NCI-H2227 treated with DMSO at 0.1 percent for 48 hours (cell line): ENCODE measurements at places on chromosomes 3 and 15.

GRCh38 chr3:23797491-23797890 lies 8.3 kb upstream of the UBE2E1 start:
- DNase-seq = no peak

DNA sequence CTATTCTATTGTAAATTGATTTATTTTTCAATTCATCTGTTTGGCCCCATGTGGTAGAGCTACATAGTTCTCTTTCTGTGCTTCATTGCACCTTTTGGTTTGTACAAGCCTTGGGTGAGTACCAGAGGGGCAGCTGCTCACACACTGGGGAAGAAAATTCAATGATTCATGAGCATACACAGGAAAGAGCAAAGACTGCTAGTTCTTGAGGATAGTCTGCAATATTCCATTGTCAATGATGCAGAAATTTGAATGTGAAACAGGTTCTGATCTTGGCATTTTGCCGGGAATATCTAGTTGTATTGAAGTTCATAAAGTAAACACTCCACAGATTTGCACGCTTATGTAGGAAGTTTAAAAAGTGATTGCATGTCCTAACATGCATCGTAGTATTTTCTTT lies 304.6 kb downstream of the NAALADL2 start:
- DNase-seq = no peak

DNA sequence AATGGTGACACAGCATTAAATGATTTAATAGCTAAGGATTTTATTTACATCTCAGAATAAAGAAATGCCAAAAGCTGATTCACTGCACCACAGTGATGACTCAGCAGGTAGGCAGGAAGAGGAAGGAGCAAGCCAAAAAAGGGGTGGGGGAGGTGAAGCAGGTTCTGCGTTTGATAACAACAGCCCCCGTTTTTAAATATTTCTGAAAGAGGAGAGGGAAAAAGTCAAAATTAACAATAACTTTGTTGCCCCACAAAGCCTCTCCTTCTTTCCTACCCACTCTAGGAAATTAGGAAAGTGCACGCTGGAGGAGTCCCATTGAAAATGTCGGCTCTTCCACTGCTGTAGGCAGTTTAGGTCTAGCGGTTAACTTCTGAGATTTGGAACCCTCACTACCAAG lies 9.9 kb upstream of the CCDC54 start:
- DNase-seq = no peak

- no peak for DNase-seq
Measured at GRCh38 chr3:21944251-21944650, 193.2 kb upstream of the ZNF385D start.

GRCh38 chr3:194318511-194319161 lies 32.5 kb downstream of the CPN2 start:
- no peak for DNase-seq

GRCh38 chr15:28246605-28247004 lies 75.4 kb downstream of the HERC2 start:
- no peak for DNase-seq

DNA sequence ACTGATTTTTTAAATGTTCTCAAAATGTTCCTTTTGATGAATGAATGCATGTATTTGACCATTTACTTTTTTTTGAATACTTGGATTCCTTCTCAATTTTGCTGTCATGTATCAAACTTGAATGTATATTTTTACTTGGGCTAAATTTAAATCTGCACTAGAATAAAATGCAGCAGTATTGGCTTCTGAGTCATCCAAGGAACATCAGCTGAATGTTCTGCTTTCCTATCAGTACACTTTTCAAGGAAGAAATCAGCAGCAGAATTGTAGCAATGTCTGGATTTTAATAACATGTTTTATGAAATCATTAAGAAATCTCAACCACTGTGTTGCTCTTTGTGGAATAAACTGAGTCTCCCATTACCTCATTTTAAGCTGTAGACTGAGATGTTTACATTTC lies 57.0 kb upstream of the COL6A6 start:
- no peak for DNase-seq

DNA sequence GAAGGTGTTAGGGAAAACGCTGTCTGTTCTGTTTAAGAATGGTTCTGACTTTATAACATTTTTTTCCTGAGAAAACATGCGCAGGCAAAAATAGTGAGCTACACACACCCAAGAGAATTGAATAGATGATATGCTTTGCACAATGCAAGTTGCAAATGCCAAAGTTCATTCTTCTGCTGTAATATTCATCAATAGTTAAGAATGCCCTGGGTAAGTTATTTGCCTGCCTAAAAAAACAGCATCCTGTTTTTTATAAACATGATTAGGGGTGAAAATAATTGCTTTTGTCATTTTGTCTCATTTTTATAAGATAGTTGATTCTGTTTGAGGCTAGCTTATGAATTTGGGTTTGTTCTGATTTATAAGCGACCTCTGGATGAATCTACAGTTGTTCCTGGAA lies 99.4 kb downstream of the DTWD1 start:
- DNase-seq = no peak

DNA sequence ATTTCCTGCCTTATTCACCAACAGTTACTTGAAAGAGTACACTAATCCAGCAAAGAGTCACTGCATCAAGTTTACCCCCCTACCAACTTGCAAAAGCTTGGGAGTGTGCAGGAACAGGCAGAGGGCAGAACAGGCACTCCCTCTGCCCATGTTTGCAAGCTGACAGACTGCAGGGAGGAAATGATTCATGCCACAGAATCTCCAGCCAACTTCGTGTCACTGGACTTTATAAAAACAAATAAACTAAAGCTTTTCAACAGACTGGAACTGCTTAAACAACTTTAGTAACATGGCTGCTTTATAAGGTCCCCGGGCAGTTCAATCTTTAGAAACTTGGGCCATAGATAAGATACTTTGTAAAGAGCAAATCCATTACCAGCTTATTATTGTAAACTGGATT lies 129.5 kb downstream of the THRB start:
- DNase-seq = no peak

- DNase-seq = peak; percentile 20
Measured at GRCh38 chr15:94026458-94027304, 204.7 kb upstream of the MCTP2 start.

- DNase-seq = no peak
Measured at GRCh38 chr15:90419738-90420406, 31.8 kb downstream of the IQGAP1 start.

DNA sequence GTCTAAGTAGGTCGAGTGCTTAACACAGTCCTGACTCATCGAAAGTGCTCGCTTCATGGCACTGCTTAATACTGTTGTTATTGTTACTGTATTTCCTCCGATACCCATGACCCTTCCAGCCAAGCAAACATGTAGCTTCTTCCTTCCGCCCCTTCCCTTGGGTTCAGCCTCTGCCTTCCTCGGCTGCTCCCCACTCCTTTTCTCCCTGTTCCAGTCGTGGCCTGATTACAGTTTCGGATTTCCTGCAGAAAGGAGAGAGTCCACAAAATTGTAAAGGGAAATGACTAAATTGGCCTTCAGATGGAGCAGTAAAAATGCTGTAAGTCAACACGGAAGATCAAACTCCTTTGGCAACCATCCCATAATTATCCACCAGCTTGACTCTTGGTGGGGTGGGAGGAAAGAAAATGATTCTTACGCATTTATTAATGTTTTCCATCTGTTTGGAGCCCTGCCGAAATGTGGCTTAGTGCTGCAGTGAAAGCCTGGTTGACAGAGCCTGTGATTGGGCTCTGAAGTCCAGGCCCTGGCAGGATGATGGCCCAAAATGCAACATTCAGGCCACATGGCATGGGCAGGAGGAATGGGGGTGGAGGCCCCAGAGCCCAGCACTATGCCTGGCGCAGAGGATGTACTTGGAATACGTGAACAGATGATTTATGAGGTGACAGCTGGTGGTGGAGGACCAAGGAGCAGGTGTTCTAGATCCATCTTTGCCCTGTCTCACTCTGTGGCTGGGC lies 37.6 kb downstream of the FAM3D start:
- DNase-seq = no peak

DNA sequence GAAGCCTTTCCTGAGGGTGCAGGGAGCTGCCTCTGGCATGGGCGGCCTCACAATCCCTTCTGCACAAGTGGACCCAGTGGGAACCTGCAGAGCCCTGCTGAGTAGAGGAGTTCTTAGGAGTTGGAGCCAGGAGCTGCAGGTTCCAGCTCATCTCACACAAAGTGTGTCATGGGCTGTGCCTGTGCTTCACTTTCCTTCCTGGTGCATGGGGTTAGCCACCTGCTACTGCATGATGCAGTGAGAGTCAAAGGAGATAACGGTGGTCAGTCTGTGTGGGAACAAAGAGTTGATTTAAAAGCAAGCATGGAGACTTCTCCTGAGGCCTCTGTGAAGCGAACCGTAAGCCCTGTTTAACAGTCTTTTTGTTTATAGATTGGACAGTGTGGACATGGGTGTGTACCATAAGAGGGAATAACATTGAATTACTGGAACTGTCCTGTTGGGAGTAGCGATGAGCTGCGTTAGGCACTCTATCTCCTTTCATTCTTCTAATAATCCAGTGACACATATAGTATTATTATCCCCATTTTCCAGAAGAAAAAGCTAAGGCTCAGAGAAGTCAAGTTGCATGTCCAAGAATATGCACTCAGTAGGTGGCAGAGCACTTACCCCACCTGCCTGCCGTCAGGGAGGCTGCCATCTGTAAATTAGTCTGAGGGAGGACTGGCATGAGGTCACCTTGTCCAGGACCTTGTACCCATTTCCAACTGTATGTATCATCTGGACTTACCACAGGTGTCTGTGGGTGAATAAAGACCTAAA lies 68.7 kb upstream of the PRR23C start:
- DNase-seq = no peak

GRCh38 chr3:64898941-64899340 lies 211.1 kb upstream of the ADAMTS9 start:
- no peak for DNase-seq

- no peak for DNase-seq
Measured at GRCh38 chr3:195005251-195005620, 265.7 kb downstream of the XXYLT1 start.

- peak; percentile 38 for DNase-seq
Measured at GRCh38 chr3:18351823-18352744, 73.1 kb downstream of the SATB1 start.

- DNase-seq = no peak
Measured at GRCh38 chr15:87761736-87762509, 494.6 kb downstream of the NTRK3 start.

- no peak for DNase-seq
Measured at GRCh38 chr3:124273651-124274050, 281.7 kb upstream of the ROPN1 start.

GRCh38 chr3:195405651-195406050 lies 37.2 kb downstream of the ACAP2 start:
- DNase-seq = no peak

GRCh38 chr15:69576035-69576526 lies 123.5 kb downstream of the RPLP1 start:
- DNase-seq = no peak

- DNase-seq = peak; percentile 66
Measured at GRCh38 chr3:56251343-56251945, 216.8 kb downstream of the ERC2 start.

DNA sequence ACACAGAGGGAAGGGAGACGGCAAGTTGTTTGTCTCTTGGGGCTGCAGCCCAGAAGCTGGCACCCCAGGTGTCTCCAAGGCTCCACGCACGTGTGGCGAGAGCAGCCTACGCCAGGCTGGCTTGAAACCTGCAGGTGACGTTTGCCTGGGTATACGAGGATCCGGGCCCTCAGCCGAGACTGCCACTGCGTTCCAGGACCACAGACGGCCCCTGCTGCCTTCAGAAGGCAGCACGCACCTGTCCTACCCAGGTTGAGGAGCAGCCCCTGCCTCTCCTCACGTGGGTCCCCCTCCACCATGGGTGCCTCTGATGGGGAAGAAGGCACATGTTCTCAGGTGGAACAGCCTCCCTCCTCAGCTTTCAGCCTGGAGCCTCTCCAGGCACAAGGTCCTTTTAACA lies 75.3 kb upstream of the PRR20G start:
- DNase-seq = no peak

DNA sequence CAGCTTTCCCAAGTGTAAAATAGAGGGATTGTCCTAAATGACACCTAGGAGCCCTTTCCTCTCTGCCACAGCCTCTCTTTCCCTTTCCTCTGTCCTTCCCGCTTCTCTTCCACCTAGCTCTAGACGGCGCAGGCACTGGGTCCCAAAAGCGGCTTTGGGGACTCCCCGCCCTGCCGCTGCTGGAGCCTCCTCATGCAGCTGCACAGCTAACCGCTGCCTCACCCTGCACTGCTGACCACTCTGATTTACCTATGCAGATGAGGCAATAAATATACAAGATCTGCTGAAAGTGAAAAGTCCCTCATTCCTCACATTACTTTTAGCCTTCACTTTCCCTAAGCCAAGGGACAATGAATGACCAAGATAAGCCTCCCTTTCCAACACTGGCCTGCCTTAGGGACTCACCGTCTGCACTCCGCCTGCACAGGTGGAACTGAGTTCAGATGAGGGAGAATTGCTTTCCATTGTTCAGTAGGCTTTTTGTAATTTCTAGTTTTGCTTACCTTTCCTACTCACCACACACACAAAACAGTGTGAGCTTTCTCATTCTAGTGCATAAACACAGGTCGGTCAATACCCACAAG lies 197.5 kb upstream of the BCL6 start:
- DNase-seq = no peak

GRCh38 chr15:95816591-95816990 lies 513.9 kb upstream of the NR2F2 start:
- DNase-seq = no peak

DNA sequence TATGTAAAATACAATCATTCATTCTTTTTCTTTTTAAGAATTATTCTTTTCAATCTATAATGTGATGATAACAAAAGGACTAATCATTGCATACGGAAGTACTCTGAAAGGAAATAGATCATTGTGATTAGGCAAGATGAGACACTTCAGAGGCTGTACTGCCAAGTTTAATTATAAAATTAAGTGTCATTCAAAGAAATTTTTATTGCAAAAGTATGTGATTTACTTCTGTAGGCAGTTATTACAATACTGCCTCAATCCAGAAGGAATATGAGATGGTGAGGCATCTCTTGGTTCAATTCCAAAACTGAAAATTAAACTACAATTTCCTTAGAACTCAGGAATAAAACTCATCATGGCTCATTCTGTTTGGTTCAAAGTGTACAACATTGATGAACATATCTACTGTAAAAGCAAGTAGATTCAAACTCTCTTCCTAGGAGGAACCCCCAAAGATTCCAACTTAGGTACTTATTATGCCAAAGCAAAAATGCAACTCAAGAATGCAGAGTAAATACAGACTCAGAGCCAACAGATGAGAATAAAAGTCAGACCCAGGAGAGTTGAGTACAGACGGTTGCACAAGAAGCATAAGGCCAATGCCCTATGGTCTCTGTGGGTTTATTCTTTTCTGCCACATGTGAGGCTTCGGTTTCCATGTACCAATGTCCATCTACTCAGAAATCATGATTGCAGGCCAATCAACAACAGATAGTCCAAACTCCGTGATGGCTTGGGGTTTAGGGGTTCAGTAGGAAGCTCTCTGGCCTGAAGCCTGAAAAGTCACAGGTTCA lies 118.5 kb upstream of the WNT5A start:
- no peak for DNase-seq
